ENCODE measurements at places on chromosomes 2 and 18.

GRCh38 chr18:57655740-57656139 is 34.1 kb upstream of the NARS1 start:
- DNase-seq, result no peak

GRCh38 chr2:171563301-171563700 is 41.0 kb downstream of the CYBRD1 start:
- no peak for DNase-seq

DNA sequence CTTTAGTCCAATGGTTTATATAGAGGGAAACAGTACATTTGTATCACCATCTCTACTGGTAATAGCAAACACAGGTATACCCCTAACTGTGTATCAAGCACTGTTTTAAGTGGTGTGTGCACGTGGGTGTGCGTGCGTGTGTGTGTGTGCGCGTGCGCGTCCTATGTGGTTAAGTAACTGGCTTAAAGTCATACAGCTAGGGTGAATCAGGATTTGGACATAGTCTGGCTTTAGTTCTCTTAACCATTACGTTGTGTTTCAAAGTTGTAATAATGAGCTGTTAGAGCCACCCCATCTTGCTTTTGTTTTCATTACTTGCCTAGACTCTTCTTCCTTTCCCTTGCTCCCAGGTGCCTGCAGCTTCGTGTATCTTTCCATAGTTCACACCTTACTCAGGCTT is 2.1 kb downstream of the HADHB start:
- DNase-seq, result peak; percentile 15

DNA sequence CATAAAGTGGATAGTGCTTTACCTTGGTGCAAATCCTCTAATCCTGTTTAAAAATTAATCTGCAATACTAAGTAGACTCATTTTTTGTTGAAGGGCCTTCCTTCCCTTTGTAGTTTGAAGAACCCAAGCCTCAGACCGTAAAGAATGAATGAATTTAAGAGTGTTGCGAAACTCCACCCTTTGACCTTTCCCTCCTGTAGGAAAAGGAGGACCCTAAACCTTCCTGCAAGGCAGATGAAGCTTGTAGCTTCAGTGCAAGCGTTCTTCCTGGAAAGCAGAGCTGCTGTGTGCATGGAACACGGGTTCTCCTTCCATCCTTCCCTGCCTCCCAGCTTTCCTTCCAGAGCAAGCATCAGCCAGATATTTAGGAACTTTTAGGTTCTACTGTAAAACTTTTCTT is 1.7 kb downstream of the IMPA2 start:
- DNase-seq, result no peak

DNA sequence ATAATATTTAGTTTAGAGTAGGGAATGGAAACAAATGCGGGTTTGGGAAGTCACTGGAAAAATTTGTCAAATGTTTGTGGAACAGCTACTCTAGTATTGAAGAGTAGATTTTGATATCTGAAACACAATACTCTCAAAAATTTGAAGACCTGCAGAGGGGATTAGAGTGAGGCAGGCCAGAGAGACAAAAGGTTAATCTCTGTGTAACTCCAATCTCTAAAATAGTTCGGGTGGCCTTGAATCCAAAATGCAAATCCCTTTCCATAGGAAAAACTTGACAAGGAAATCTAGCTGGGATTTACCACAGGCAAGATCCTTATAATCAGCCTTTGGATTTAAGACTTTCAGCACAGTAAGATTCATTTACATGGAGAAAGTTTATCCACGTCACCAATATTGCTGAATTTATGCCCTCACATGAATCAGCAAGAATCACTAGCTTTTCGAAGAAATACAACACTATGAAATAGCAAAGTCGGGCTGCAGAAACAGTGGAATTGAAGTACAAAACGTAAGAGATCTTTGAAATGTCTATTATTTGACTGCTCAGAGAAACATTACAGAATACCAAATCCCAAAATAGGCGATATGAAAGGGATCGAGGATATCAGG is 423.7 kb upstream of the ZNF804A start:
- no peak for DNase-seq

DNA sequence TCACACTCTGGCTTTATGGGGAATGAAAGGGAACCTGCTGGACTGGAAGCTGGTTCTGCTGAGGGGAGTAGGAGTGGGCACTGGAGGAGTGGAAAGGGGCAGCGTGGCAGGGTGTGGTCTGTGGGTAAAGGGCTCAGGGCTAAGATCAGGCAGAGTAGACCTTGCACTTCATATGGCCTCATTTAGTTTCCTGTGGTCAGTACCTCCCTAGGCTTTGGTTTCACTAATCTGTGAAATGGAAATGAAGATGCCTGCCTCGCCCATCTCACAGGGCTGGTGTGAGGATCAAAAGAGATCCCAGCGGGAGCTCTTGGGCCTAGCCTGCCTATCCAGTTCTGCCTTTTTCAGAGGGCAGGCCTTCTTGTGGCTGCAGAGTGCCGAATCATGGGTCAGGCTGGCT is 208.7 kb downstream of the LOXHD1 start:
- DNase-seq, result no peak

- no peak for DNase-seq
Measured at GRCh38 chr2:2520401-2520811, 189.3 kb upstream of the MYT1L start.

DNA sequence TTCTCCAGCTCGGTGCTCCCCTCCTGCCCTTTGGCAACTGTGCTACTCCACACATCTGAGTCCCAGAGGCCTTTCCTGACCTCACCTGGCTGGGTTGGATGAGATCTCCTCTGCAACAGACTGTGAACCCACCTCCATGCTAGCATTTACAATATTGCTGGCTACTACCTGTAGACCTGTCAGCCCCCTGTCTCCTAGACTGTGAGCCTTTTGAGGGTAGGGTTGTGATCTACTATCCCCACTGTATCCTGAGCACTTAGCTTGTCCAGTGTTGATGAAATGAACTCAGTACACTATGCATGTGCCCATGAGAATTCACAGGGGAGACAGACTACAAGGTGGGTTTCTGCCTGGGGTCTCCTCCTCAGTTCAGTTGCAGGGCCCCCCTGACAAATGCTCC is 70.1 kb downstream of the C1QL2 start:
- no peak for DNase-seq

- DNase-seq, result no peak
Measured at GRCh38 chr18:51188024-51188701, 9.3 kb downstream of the MEX3C start.

GRCh38 chr2:156845806-156846558 is 409.8 kb downstream of the GPD2 start:
- DNase-seq, result no peak

DNA sequence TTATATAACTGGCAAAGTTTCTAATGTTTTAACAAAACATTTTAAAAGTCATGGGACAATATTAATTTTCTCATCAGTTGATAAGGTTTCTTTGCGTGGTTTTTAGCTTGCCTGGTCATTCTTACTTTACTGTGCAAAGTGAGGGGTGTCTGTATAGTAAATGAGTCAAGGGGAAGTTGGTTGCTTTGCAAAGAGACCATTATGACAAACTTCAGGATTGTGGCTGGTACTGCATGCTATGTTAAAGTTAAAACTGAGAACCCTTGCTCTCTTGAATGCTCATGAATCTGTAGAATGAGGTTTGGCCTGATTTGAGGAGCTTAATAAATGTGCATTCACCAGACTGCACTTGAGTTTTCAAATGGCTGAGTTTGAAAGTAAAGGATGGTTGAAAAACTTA is 47.0 kb downstream of the COL4A4 start:
- DNase-seq, result no peak

DNA sequence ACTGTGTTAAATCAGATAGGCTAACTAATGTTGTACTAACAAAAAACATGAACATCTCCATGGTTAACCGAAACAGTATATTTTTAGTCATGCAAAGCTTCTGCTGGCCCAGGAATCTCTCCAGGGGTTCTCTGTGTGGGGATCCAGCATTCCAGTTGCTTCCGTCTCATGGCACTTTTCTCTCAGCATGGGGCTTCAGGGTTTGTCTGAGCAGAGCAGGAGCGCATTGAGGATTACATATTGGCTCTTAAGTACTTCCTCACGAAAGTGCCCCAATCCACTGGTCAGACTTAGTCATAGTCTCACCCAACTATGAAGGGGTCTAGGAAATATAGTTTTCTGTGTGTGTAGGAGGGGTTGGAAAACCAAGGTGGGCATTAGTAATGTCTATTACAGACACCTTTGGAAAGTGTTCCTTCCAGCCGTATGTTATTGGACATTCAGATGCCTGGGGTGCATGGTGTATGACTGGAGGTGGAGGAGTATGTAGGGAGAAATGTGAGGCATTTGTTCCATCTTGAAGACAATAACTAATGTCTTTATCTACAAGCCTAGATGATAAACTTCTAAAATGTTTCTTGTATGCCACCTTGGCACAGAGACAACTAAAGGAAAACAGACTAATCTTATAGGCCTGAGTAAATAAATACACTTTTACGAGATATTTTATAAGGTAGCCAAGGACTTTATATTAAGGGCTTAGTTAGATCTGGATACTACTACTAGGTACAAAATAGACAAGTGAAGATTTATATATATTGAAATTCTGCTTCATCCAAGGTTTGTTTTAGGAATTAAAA is 123.8 kb upstream of the ZEB2 start:
- DNase-seq, result no peak

DNA sequence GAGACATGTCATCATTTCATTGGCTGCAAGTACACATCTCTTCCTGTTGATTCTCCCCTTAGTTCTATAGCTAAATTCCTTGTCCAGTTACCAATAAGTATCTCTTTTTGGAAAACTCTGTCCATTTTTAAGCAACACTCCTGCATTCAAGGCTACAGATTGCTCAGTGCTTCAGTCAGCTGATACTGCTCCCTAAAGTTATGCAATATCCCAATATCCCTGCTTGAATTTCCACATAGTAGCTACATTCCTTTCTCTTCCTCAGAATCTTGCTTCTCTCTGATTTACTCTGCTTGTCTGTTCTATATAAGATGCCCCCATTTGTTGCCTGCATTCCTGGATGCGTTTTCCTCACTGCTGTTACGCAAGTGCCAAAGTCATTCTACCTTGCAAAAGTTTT is 109.8 kb downstream of the PARD3B start:
- DNase-seq, result no peak

DNA sequence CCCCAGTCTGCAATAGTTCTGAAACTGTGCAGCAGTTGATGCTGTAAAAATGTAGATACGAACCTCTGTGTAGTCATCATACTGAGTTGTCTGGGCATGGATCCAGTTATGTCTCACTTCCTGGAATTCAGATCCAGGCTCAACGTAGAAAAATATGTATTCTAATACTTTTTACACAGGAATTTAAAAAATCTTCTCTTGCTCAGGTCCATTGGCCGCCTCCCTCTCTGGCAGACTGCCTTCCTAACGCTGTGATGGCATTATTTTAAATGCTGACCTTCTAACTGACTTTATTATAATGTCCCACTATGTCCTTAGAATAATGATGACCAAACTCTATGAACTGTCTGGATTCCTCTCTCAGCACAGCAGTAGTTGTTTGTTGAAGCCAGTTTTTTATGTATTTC is 119.6 kb downstream of the FEZ2 start:
- DNase-seq, result no peak

GRCh38 chr2:61181382-61182058 is 19.5 kb downstream of the C2orf74 start:
- no peak for DNase-seq

DNA sequence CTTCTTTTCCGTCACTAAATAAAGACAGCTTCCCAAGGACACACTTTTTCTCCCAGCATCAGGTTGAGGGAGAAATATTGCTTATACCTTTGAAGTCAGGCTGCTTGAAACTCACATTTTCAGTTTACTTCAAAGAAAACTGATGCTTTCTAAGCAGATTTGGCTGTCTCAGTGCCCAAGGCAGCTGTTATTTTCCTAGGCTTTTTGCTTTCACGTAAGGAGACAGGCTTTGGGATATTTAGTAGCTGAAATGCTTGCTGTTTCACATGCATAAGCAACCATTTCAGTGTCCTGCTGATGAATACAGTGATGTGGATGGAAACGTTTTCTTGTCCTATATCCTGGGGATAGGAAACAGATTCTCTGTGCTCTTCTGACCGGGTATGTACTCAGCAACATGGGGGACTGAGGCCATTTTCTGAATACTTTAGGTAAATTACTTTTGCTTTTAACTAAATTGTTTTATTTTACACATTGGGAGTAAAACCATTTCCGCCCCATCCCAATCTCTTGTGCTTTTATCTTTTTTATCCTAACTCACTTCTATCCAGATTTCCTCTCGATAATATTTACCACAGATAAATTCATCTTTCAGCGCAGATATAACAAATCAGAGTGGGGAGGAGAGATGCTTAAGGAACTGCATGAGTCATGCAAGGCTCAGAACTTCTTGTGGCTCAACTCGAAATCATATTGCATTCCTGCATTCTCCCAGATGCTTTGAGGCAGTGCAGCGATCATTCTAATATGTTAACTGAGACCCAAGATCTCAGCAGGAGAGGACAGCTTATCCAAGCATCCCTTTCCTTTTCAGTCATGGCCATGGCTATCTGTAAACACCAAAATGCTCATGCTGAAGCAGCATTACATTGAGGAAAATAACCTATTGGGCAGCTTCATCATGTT is 22.2 kb downstream of the GALR1 start:
- no peak for DNase-seq

DNA sequence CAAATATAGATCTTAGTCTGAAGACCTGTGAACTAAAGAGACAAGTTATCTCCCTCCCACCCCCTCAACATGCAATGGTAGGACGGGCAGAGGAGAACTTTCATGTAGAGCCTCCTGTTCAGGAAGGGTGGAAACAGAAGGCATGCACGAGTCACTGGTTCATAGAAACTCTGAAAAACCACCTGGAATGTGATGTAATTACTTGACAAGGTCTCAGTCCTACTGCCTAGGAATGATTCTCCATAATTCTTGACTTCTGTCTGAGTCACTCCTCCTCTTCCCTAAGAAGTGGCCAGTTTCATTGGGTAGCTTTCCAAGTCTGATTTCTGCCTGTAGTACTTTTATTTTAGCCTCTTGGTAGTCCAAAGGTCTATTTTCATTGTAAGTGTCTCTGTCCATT is 277.3 kb downstream of the PTPRM start:
- no peak for DNase-seq

GRCh38 chr2:169683054-169683424 is 11.2 kb downstream of the CFAP210 start:
- no peak for DNase-seq

GRCh38 chr2:100832885-100833284 is 12.9 kb downstream of the NPAS2 start:
- DNase-seq, result peak; percentile 70

DNA sequence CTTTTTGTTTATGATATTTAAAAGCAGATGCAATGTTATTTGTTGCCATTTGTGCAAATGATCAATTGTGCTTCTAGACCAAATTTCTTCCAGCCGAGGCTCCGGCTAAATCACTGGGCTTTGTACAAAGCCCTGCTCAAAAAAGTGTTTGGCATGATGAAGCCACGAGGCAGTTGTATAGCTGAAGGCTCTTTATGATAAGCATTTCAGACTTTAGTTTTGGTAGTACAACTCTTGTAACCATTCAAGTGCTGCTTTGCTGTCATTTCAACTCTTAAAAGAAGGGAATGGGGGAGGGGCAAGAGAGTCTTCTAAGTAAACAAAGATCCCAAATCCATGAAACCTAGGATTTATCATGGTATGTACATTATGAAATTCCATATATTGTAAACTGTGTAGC is 3.3 kb upstream of the ZNF532 start:
- DNase-seq, result no peak

- DNase-seq, result no peak
Measured at GRCh38 chr2:64825831-64826491, 163.2 kb upstream of the SLC1A4 start.
